ENCODE measurements at places on chromosomes 2 and 18.
A peak's percentile ranks its signal among the peaks of the same experiment; 100 is the strongest.

- no peak for DNase-seq
These were observed 48.9 kb downstream of the COX7A2L start for GRCh38 chr2:42312106-42312505.

- DNase-seq: no peak
These were observed 45.2 kb downstream of the PCBP1 start for GRCh38 chr2:70132244-70133126.

GRCh38 chr2:186515376-186515775 is 29.3 kb downstream of the ZC3H15 start:
- DNase-seq: no peak

- DNase-seq: peak; percentile 37
These were observed 126.7 kb upstream of the SMIM21 start for GRCh38 chr18:75554176-75554575.

DNA sequence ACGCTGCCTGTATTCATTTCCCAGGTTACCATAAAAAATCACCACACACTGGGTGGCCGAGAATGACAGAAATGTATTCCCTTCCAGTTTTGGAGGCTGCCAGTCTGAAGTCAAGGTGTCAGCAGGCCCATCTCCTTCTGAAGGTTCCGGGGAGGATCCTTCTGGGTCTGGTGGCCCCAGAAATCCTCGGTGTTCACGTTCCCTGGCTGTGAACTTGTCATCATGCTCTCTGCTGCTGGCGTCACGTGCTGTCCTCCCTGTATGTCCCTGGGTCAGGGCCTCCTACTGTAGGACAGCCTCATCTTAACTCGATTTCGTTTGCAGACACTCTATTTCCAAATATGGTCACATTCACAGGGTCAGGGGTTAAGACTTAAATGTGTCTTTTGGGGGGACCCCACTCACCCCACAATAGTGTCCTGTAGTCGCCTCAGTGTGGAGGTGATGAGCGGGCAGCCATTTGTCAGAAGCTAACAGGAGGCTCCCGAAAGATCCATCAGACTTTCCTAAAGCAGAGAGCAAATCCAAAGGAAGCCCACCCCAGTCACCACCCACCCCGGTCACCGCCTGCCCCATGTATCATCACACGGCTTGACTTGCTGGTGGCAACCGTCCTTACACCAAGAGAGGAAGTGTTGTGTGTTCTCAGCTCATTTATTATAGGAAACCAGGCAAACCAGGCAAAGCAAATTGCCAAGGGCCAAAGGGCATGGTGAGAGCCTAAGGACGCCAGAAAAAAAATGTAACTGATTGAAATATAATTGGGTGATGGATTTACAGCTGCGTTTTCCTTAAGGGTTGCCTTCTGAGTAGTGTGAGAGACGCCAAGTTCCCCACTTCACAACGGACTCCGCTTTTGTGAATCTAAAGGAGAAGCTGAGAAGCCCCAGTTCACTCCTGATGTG is 148.8 kb upstream of the ZNF236 start:
- DNase-seq: no peak

Data from GM23338 (cell line).